Caco-2 (cell line): ENCODE measurements at places on chromosomes 12 and 14. TPM values are rescaled to one million over a fixed set of nuclear protein-coding genes. Genes with fewer than 3 reads are reported as not detected.

SH2B3 gene
- 15.6 and 16.1 TPM in 2 replicates for total RNA-seq

GALNT16 gene
- total RNA-seq: 3.2 and 3.8 TPM in 2 replicates

CDCA4 gene
- total RNA-seq: 33.4 and 41.4 TPM in 2 replicates

KRT80 gene
- total RNA-seq: 0.26 and 0.29 TPM in 2 replicates

C12orf75 gene
- total RNA-seq: 173 and 209 TPM in 2 replicates

- DNase-seq: no peak
Observed at GRCh38 chr12:51195841-51196240, 22.0 kb downstream of the POU6F1 start.

GRCh38 chr14:97977651-97978261 is 1180.6 kb downstream of the VRK1 start:
- no peak for DNase-seq

DNA sequence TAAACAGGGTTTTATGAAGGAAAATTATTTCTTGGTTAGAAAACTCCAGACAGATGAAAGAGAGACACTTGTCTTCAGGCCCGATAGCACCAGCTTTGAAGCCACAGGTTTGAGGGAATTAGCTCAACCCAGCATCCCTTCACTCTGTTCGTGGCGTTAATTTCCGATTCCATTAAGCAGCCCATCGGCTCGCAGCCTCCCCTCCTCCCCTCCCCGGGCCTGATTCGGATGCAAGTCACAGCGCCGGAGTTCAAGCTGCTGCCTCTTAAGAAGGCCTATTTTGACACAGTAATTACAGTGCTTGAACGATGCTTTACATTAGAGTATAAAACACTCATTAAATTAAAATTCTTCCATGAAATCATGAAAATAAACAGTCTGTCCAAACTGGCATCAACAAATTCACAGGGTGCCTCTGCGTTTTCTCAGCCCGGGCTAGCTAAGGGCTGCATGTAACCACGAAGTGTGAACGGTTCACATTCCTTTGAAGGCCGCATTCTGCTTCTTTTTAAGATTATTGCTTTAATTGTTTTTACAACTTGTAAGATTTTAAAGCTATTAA is 145.8 kb downstream of the DICER1 start:
- no peak for DNase-seq

DNA sequence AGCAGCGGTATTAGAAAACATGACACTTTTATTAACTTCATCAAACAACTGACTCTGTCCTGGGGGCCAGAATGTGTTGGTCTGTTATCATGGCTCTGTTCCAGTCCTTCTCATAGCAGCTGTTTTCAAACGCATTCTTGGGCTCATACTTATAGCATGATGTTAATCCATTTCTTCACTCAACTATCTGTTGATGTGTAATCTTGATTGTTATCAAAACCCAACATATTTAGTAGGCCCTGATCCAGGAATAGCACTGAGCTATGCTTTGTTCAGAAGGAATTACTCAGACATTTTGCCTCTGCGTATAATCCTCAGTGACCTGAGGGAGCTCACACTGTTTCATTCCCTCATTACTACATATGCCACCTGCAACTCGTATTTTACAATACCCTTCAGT is 315.9 kb downstream of the BMP4 start:
- DNase-seq: no peak

GRCh38 chr14:90785471-90785870 is 30.8 kb downstream of the TTC7B start:
- DNase-seq: no peak

- peak; percentile 36 for DNase-seq
Observed at GRCh38 chr12:5872745-5873144, 72.3 kb downstream of the ANO2 start.

DNA sequence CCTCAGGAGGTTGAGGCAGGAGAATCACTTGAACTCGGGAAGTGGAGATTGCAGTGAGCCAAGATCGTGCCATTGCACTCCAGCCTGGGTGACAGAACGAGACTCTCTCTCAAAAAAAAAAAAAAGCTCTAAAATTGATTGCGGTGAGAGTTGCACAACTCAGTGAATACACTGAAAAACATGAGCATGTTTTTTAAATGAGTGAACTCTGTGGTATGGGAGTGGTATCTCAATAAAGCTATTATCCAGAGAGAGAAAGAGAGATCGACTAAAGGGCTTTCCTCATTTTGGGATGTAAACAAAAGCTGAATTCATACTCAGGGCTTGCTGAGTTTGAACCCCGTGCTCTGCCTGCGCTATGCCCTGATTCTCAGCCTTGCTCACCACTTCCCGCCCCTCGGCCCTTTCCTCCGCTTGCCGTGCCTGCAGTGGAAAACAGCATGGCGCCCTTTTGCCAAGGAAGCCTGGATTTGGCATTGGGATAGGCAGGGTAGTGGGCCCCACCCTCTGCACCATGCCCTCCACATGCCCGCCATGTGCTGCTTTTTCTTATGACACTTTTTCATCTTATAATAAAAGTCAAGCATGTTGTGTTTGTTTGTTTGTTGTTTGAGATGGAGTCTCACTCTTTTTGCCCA is 102.5 kb downstream of the LGMN start:
- DNase-seq: no peak

- no peak for DNase-seq
Observed at GRCh38 chr12:3838076-3838475, 35.1 kb downstream of the PARP11 start.

DNA sequence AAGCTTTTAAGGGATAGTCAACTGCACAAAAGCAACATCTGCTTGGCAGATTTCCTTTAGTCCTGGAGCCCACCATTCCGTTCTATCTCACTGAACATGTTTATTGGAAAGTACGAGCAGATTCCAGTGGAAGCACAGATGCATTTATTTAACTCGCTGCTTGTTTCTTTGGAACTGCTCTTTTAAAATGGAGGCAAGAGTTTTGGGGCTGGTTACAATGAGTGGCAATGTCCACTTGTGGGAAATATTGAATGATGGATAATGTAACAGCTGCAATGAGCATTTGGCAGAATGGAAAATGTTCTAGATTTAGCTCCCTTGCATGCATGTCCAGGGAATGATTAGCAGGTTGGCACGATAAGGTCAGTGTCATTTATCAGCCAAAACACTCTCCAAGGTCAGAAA is 163.0 kb downstream of the ATP23 start:
- no peak for DNase-seq

DNA sequence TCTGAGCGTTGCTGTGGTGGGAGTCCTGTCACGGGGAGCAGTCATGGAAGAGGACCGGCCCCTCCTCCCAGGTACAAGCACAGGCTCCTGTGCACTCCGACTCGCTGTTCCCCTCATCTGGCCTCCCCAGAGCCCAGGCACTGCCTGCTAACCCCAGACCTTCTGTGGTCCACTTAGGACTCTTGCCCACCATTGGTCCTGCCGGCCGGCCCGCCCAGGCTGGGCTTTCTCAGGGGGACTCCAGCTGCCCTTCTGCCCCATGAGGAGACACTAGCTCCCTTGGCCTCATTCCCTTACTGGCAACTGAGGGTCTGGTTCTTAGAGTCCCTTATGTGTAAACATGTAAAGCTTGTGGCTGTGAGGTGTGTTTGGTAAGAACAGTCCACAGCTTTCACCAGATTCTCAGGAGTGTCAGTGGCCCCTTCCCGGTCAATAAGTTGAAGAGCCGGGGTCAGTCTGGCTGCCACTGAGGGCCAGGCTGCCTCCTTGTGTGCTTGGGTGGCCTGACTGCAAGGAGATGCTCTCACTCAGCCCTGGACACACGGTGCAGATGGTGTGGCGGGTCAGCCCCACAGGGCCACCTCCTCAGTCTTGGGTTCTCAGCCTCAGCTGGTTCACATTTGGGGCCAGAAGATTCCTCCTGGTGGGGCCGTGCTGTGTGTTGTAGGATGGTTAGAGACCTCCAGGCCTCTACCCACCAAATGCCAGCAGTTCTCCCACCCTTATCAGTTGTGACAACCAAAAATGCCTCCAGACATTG is 43.6 kb downstream of the DDX51 start:
- no peak for DNase-seq

DNA sequence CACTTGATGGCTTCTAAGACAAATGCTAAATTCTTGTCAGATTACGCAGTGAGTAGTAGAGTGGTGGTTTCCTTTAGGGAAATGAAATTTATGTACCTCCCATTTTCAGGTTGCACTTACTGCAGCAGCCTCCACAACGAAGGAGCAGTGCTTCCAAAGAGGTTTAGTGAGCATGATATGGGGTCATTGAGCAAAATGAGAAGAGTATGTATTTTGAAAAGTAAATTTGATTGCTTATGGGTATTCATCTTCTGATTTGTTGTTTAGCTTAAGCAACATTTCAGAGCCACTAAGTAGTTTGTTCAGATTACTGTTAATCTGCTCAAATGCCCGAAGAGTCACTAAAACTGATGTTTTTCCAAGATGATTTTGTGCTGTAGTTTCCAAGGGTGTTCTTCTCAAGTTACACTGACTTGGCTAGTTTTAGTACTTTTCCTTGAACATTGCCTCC is 493.6 kb downstream of the PCNX1 start:
- DNase-seq: no peak

- DNase-seq: no peak
Observed at GRCh38 chr12:52216807-52217206, 16.2 kb upstream of the KRT7 start.

DNA sequence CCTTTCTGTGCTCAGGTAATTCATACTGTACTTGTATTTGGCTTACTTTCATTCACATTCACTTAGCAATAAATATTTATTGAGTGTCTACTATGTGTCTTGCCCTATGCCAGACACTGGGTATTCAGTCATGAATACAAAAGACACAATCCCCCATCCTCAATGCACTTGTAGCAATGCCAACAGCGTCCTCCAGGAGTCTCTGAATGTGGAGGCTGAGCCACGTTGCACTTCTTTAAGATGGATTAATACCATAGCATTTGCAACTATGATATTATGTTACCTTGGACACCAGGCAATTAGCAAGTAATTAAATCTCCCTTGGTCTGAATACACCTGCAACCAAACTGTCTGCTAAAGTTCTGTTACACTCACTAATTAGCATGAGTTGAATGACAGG is 58.8 kb downstream of the OTX2 start:
- DNase-seq: no peak
